AG09309 (cell line): ENCODE measurements at places on chromosomes 7 and 10.

DNA sequence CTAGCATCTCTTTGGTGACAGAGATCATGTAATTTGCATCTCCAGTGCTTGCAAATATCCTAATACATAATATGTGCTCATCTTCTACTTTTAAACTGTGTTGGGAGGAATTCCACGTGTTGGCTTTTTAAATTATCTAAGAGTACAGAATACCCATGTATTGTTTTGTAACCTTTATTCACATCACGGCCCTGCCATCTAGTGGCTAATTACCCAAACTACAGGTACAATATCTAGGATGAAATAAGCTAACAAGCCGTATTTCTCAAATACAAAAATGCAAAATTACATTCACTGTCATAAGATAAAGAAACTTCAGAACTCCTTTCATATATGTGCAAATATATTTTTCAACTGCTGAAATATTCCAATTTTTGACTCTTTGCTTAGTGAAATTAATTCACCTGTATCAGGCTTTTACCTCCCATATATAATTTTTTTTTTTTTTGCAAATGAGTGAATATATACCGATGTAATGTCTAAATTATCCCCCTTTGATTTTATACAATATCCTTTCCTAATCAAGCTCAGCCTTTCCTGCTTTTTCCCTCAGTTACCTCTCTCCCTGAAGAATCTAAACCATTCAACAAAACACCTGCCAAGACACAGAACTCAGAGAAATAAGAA, 30.3 kb upstream of the LSM8 start:
- no peak for DNase-seq

- DNase-seq = no peak
Observed at GRCh38 chr7:95424716-95425115, 10.1 kb downstream of the PON2 start.

- DNase-seq = no peak
Observed at GRCh38 chr10:72083790-72084459, 4.4 kb downstream of the SPOCK2 start.

DNA sequence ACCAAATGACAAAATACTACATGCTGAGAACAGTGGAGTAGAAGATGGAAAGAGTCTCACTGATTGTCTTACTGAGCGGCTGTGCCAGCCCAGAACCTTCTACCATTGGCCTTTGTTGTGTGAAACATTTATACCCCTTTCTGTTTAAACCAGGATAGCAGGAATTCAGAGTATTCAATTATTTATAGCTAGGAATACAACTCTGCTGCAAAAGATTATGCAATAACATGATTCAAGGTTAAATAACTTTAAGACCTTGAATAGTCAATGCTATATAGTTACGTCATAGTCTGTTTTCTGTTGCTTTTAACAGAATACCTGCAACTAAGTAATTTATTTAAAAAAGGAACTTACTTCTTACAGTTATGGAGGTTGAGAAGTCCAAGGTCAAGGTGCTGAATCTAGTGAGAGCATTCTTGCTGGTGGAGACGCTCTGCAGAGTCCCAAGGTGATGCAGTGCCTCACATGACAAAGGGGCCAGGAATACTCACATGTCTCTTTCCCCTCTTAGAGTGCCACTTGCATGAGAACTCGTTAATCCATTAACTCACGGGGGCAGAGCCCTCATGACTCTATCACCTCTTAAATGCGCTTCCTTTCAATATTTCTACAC, 371.8 kb downstream of the MDFIC start:
- DNase-seq = no peak

DNA sequence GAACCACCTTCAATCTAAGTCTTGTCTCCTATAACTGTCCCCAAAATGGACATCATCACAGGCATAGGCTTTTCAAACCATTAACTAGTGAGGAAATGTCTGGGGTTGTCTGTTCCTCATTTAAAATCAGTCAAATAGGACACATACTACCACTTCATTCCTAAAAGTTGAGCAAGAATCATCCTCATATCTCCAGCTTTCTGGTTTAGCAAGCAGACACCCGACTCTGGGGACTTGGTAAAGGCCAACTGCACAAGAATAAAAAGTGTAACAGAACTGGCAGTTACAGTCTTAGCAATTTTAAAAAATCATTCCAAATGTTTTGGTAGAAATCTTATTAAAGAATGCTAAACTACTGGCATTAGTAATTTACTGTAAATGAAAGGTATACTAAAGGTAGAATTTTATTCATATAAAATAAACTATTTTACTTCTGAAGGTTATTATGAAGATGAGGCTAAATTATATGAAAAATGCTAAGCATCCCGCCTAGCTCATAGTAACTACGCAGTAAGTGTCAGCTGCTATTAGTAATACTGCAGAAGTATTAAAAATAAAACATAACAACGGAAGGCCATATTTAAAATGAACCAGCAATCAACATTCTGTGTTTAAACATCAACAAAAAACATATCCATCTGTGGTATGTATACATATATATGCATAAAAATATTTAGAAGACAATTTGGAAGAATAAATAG, 60.8 kb downstream of the ZNF438 start:
- DNase-seq = no peak

- DNase-seq = no peak
Observed at GRCh38 chr10:3932597-3933375, 147.8 kb upstream of the KLF6 start.

DNA sequence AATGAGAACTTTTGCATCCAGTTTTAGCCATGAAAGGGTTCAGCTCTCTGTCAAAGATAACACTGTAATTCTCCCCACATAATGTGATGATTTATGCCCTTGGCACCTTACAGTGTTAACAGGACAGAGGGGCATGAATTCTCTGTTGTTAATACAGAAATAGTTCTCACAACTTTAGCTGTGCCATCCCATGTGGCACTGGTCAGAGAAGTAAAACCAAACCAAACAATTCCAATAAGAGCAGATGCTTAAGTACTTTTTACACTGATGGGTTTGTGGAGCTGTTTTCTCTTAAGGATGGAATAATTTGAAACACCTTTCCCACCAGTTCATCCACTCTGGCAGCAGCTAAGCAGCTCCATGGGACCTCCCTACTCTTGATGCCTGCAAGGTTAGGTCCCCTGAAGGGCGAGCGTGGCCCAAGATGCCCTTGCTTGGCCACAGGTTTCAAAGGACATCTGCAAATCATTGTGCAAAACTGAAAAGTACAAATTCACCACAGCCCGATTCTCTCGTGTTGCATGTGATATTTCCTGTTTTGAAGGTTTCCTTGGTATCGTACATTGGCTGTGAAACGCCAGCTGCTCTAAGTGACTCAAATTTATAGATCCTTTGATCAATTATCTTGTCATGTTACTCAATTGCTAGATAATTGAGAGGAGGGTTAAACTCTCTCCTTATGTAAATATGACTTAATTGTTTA, 82.5 kb upstream of the CREB5 start:
- no peak for DNase-seq

DNA sequence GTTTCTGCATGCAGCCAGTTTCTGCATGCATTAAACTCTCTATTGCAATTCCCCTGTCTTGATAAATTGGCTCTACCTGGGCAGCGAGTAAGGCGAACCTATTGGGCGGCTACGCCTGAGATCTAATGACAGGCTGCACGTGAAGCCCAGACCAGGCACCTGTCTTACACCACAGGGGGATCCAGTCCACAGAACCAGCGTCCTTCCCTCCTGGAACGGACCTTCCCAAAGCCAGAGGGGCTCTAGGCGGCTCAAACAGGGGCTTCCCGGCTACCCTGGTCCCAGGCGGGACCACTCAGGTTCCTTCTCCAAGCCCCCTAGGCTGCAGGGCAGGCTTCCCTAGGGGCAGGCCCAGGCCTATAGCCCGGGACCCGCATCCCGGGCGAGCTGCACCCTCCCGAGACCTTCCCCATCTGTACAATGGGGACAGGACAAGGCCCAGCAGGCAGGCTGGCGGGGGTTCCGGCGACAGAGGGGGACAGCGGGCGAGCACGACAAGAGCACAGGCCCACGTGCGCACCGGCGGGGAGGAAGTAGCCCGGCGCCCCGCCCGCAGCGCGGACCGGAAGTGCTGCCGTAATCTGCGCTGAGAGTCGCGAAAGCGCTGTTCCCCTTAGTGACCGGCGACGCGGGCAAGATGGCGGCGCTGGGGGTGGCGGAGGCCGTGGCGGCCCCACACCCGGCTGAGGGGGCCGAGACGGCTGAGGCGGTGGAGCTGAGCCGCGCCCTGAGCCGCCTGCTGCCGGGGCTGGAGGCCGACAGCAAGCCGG, at the start of gene DNAAF5:
Gene DNAAF5, plus strand, starts transcription at position 616 of the 770 bp plus-strand sequence. Its CDS starts 22 bp downstream, at position 638.
- peak; percentile 21 for DNase-seq

- no peak for DNase-seq
Observed at GRCh38 chr10:22945934-22946673, 18.3 kb downstream of the ARMC3 start.

DNA sequence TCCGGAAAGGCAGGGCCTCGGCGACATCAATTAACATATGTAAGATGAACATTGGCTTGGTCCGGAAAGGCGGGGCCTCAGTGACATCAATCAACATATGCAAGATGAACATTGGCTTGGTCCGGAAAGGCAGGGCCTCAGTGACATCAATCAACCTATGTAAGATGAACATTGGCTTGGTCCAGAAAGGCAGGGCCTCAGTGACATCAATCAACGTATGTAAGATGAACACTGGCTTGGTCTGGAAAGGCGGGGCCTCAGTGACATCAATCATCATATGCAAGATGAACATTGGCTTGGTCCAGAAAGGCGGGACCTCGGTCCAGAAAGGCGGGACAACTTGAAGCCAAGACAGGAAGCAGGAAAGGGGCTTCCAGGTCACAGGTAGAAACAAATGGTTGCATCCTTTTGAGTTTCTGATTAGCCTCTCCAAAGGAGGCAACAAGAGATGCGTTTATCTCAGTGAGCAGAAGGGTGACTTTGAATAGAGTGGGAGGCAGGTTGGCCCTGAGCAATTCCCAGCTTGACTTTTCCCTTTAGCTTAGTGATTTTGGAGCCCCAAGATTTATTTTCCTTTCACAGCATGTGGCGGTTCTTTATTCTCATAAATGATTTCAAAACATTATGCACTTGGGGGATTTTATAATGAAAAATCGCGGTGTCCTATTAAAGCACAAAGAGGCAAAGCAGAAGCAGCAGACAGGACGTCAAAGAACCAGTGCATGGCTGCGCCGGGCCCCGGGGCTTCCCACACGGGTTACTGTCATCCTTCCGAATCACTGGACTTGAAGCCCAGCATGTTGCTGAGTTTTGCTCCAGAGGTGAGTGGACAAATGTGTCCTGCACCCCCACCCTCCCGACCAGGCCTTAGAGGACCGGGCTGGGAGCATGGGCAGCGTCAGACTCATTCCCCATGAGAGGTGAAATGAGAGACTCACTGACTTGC, 43.1 kb upstream of the EN2 start:
- DNase-seq = no peak

DNA sequence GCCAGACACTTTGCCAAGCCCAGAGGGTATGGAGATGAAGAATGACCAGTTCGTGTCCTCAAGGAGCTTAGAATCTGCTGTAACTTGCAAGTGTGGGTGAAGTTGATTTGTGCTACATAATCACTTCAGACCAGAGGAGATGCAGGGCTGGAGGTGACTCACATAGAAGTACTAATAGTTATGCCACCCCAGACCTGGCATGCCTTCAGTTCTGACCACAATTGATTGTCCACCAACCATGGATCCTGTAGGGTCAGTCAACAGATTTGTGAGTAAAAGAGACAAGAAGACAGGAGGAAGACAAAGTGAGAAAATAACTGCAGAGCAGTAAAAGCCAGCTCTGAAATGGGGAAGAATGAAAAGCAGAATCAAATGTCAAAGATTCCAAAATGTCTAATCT, 51.2 kb upstream of the BMPER start:
- peak; percentile 70 for DNase-seq

DNA sequence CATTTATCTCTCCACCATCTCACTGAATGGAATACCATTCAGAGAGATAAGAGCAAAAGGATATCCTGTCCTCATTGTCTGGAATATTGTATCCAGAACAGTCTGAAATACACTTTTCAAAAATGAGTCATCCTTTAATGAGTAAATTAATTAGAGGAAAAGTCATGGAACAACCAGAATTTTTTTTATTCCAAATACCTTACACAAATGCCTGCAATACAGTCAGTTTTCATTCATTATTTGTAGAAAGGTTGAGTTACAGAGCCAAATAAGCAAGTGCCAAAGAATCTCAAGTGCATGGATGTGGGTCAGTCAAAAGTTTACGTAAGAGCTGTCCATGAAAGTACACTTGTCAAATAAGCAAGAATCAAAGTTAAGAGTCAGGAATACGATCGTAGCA, 482.6 kb downstream of the IPMK start:
- no peak for DNase-seq

DNA sequence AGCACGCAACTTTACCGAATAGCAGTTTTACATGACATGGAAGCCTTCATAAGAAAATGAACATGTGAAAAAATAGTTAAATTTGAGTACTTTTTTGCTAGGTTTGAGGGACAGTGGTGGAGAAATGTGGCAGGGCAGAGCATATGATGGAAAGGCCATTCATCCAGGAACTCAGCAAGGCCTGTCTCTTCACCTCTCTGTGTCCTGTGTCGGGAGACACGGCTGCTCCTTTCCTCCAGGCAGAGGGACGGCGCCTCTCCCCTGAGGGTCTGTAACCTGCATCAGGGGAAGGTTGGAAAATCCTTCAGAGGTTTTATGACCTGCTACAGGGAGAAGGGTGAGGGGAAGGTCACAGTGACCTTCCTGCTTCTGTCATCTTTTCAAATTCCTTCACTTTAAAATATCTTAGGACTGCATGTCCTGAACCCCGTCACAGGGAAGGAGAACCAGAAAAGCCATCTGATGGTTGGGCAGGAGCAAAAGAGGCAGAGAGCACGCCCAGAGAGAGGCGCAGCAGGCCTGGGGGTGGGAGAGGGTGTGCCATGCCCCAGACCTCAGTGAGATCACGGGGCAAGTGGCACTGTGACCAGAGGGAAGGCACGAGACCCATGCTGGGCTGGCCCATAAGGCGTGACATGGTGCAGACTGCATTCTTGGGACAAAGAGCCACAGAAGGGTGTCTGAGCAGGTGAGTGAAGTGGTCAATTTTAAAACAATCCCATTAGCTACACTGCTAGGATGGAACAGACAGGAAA, 44.0 kb downstream of the GSDME start:
- DNase-seq = no peak

GRCh38 chr7:139960157-139960556, 102.6 kb downstream of the PARP12 start:
- DNase-seq = no peak

GRCh38 chr7:5709347-5709950, 72.0 kb downstream of the RNF216 start:
- DNase-seq = peak; percentile 42

GRCh38 chr7:128197589-128197988, 43.5 kb upstream of the LEP start:
- DNase-seq = no peak

DNA sequence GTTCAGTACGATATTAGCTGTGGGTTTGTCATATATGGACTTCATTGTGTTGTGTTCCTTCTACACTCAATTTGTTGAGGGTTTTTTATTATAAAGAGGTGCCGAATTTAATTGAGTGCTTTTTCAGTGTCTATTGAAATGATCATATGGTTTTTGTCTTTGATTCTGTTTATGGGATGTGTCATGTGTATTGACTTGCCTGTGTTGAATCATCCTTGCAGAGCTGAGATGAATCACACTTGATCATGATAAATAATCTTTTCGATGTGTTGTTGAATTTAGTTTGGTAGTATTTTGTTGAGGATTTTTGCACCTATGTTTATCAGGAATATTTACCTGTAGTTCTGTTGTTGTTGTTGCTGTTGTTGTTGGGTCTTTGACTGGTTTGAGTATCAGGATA, 39.8 kb downstream of the ATOH7 start:
- DNase-seq = no peak

- DNase-seq = no peak
Observed at GRCh38 chr7:3497796-3498195, 196.7 kb downstream of the SDK1 start.
